ENCODE measurements at places on chromosomes 16 and 17. TPM values are rescaled to one million over a fixed set of nuclear protein-coding genes. Genes with fewer than 3 reads are reported as not detected.

Gene SCO1
- 18.0 TPM for total RNA-seq

- no peak for DNase-seq
Measured at GRCh38 chr17:77433385-77434135, 292.8 kb downstream of the SEC14L1 start.

DNA sequence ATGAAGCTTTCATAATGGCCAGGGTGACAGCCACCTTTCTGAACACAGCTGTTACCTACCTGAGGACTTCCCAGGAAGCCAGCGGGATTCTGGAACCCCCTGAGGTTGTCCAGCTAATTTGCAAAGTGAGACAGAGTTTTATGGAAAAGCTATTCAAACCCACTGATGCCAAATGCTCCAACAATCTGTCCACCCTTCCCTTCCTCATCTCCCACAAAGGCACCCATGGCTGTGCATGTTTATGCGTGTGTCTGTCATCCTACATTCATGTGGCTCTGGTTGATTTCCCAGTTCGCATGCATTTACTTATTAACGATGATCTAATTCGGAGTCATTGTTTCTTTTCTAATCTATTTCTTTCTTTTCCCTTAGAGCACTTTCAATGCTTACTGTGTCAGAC lies 217.1 kb downstream of the SLC39A11 start:
- no peak for DNase-seq

Gene TNFSF13
- 45.5 TPM for total RNA-seq

- no peak for DNase-seq
Measured at GRCh38 chr16:79593074-79593531, 7.4 kb downstream of the MAF start.

Gene ZNF597
- 3.3 TPM for total RNA-seq

Gene C16orf74
- 3.3 TPM for total RNA-seq

Gene TCAP
- not detected for total RNA-seq

DNA sequence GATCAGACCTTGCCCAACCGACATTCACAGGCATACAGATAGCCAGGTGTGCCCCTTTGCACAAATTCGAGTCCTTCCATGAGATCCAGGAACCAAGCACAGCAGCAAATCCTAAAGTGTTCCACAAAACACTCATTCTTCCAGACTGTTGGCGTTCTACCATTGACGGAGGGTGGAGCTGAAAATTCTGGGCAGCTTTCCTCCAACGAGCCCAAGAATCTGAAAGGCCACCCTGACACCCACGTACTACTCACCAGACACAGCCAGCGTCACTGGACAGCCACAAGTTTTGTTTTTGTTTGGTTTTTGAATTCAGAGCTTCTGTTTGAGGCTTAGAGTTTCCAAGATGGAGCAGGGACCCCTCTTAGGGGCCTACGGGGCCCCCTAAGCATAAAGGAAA lies 83.8 kb downstream of the PMP22 start:
- no peak for DNase-seq

- DNase-seq, result no peak
Measured at GRCh38 chr17:52837492-52837891, 679.0 kb upstream of the CA10 start.

Gene LPO
- total RNA-seq, result not detected

Gene ZNF23
- 4.1 TPM for total RNA-seq

GRCh38 chr17:77264617-77265230 lies 124.0 kb downstream of the SEC14L1 start:
- DNase-seq, result no peak

DNA sequence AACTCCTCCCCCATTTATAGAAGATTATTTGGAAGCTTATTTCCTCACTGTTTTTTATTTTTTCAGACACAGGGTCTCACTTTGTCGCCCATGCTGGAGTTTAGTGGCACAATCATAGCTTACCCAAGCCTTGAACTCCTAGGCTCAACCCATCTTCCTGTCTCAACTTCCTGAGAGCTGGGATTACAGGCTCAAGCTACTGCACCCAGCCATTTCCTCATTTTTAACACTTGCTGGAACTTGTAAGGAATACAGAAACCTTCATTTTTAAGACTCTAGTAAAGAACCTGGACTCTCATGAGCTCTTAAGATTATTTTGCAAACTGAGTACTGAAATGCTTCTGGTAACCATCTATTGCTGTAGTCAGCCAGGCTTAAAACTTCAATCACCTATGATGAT lies 29.9 kb downstream of the KANSL1 start:
- DNase-seq, result no peak

Gene ZFPM1
- total RNA-seq, result 0.50 TPM

DNA sequence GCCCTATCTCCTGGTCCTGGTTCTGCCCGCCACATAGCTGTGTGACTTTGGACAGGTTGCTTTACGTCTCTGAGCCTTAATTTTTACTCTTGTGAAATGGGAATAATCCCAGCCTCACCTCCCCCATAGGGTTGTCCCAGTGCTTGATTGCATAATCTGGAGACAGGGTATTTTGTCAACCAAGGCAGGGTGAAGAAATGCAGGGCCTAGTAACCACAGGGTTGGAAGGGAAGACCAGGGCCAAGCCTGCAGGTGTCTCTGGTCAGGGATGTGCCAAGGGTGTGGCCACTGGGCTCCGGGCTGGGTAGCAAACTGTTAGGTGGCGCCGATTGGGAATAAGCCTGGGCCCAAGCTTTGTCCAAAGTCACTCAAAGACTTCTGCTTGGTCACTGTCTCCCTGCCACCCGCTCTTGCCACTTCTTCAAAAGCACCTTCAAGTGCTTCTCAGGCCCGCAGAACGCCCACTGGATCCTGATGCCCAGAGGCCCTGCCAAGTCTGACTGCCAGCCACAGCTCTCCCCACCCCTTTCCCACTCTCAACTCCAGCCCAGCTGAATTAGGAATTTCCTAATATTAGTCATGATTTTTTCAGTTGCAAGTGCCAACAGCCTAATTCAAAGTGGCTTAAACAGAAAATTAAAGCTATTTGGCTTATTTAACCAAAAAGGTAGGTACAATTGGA lies 20.6 kb upstream of the COL1A1 start:
- no peak for DNase-seq

DNA sequence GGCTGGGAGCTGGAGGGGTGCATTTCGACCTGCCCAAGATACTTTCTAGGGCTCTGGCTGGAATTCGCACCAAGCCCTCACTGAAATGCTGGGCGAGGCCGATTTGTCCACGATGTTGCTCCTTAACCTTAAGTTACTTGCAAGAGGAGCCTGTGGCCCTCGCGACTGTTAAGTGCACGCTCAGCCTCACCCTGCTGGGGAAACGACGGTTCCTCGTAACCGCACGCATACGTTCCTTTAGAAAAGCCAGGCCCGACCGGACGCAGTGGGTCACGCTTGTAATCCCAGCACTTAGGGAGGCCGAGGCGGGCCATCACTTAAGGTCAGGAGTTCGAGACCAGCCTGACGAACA lies 607 bp upstream of the NCOR1 start:
- DNase-seq, result no peak

Gene NXPH3
- total RNA-seq, result 5.2 TPM

DNA sequence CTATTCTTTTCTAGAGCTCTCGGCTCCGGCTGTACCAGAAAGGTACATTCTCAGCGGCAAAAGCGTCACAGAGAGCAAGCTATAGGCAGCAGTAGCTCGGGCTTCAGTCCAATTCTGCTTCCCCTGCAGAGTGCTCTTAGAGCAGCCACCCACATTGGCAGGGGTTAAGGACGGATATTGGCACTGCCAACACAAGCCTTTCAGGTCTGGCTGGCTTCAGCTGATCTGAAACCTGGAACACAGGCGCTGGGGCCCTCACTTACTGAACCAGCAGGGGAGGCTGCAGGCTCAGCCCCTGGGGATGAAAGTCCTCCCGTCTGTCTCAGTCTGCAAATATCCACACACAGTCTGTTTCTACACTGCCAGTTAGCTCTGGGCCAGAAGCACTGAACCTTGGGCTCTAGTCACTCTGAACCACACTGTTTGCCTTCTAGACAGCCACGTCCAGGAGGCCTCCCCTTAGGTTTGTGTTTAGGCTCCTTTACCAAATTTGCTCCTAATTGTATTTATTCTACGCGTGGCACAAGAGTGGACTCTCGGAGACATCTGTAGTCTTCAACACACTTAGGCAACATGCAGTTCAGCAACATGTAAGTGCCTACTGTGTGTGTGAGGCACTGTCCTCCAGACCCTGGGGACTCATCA lies 40.1 kb downstream of the HIC1 start:
- no peak for DNase-seq

DNA sequence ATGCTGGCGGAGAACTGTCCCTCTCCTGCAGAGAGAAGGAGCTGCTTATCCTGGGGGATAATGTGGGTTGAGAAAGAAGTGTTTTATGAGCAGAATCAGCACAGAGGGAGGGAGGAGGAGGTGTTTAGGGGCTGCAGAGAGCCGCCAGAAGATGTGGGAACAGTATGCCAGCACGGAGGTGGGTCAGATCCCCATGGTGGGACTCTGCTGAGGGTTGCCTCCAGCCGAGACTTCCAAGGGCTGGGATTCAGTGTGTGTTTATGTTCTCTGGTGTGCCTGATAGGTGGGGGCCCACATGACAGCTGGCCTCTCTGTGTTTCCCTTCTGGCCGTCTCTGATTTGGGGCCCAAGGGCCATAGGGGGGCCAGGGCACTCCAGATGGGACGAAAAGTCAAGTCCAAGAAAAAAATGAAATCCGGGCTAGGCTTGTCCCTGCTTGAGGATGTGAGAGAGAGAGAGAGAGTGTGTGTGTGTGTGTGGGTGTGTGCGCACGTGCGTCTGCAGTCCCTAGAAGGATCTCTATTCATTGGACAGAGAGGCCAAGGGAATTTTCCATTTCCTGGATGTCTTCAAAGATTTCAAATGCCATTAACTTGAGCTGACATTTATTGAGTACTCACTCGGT lies 21.6 kb downstream of the PRKCB start:
- no peak for DNase-seq

Gene ASPA
- 6.0 TPM for total RNA-seq

Gene IGSF6
- total RNA-seq, result 18.6 TPM

- no peak for DNase-seq
Measured at GRCh38 chr16:53111078-53111791, 56.4 kb downstream of the CHD9 start.

DNA sequence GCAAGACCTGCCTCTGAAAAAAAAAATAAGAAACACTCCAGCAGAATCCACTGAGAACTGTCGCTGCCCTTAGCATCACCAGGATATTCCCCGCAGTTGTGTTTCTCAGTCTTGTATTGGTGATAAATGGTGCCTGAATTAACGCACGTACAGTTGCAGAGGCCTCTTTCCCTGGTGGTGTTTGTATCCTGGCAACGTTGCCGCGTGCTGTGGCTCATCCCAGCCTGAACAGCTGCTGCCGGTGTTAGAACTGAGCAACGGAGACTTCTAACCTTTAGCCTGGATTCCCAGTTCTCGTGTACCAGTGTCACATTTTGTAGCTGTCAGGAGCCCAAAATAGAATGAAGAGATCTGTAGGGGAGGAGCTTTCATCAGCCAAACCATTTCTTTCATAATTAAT lies 4.8 kb downstream of the MLYCD start:
- DNase-seq, result no peak

GRCh38 chr17:333626-334396 lies 18.8 kb downstream of the RPH3AL start:
- DNase-seq, result no peak

Gene CDIP1
- 13.5 TPM for total RNA-seq

DNA sequence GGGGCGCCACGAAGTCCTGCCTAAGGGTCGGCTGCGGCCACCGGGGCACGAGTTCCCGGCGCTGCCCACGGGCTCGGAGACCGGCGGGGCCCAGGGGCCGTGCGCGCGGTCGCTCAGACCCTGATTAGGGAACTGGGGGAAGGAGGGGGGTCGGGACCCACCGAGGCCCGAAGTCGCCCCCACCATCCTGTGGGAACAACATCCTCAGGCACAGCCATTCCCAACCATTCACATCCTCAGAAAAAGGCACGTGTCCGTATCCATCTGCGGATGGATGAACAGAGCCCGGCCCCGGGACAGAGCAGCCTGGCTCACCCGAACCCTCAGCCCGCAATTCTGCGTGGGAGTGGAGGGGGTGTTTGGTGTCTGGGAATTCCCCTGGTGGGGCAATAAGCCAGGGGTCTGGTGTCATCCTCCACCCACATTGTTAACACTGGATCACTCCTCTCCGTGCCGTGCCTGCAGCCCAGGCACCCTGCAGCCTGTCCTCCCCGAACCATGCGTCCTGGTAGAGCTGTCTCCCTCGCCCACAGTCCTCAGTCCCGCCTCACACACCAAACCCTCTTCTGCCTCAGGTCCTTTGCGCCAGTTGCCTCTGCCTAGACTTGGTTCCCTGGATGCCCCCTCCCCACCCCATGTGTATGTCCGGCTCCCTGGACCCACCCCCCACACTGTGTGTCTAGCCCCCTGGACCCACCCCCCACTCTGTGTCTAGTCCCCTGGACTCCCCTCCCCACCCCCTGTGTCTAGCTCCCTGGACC lies 789 bp upstream of the CCDC57 start:
- DNase-seq, result peak; percentile 53

Gene CCL17
- total RNA-seq, result not detected

DNA sequence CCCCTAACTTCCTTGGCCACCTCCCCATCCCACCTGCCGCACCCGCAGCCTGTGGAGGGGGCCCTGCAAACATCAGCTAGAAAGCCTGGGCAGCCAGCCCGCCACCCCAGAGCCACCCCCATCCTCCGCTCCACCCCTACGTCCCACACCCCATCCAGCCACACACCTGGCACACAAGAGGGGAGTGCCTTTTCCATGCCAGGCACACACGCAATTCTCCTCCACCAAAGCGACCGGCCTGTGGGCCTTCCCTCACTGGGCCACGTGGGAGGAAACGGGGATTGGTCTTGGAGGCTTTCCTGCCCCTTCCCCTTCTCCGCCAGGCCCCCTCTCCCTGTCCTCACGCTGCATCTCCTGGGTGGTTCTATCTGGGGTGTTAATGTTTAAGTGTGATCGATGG lies 48.7 kb upstream of the TNRC6C start:
- DNase-seq, result no peak

Gene TMEM170A
- 34.6 TPM for total RNA-seq

- DNase-seq, result no peak
Measured at GRCh38 chr16:1097800-1098199, 1.8 kb upstream of the C1QTNF8 start.

Gene EMC6
- 19.4 TPM for total RNA-seq
